ENCODE measurements at places on chromosomes 6 and 20. TPM values are rescaled to one million over a fixed set of nuclear protein-coding genes. Genes with fewer than 3 reads are reported as not detected.

The TPBG gene
- 120 TPM for total RNA-seq

The SLC12A5 gene
- not detected for total RNA-seq

The BPIFB2 gene
- not detected for total RNA-seq

The TCP11 gene
- total RNA-seq, result not detected

The COL9A3 gene
- total RNA-seq, result not detected

The ERMARD gene
- 25.8 TPM for total RNA-seq

The ELOVL4 gene
- 6.1 TPM for total RNA-seq

The NKX2-2 gene
- total RNA-seq, result not detected

The DEFB124 gene
- total RNA-seq, result not detected

The FAM83C gene
- 0.26 TPM for total RNA-seq

The SLC26A8 gene
- not detected for total RNA-seq

The EYA2 gene
- 10.6 TPM for total RNA-seq

The ACTL10 gene
- total RNA-seq, result 1.6 TPM

The FGD2 gene
- under 0.01 TPM for total RNA-seq

The GPR6 gene
- not detected for total RNA-seq

The NR2E1 gene
- not detected for total RNA-seq

The TSPO2 gene
- total RNA-seq, result not detected

The ESR1 gene
- 0.13 TPM for total RNA-seq

The TSHZ2 gene
- 1.6 TPM for total RNA-seq

The ANKEF1 gene
- 5.2 TPM for total RNA-seq

The CCN2 gene
- total RNA-seq, result 1.3 TPM

The SDCBP2 gene
- 96.4 TPM for total RNA-seq

The OR2J3 gene
- not detected for total RNA-seq

The BACH2 gene
- 0.38 TPM for total RNA-seq

The TMEM74B gene
- total RNA-seq, result not detected

The COL12A1 gene
- 11.3 TPM for total RNA-seq

The GSS gene
- total RNA-seq, result 105 TPM

The ADGRF4 gene
- total RNA-seq, result 17.9 TPM

The DDX27 gene
- 66.6 TPM for total RNA-seq

The CD40 gene
- total RNA-seq, result 6.5 TPM

The APCDD1L gene
- total RNA-seq, result not detected

The SLC32A1 gene
- not detected for total RNA-seq

The CRIP3 gene
- not detected for total RNA-seq
